ENCODE measurements at places on chromosomes 4 and X.

GRCh38 chrX:52424656-52425055, 55.8 kb downstream of the XAGE2 start:
- peak; percentile 26 for DNase-seq

DNA sequence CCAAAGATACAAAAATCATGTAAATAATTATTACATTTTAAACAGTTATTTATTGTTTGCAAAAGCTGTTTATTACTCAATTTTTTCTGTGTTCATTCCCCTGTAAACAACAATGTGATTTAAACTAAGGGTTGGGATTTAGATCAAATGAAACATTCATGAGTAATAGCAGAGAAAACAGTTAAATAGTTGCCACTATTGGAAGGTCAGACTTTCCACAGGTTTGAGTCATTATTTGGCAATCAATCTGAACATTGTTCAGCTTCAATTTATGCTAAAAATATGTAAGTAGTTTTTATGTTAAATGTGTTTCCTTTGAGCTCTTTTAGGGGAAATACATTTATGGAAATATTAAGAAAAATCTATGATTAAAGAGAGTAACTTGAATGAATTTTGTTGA, 144.9 kb downstream of the STIM2 start:
- peak; percentile 83 for DNase-seq

DNA sequence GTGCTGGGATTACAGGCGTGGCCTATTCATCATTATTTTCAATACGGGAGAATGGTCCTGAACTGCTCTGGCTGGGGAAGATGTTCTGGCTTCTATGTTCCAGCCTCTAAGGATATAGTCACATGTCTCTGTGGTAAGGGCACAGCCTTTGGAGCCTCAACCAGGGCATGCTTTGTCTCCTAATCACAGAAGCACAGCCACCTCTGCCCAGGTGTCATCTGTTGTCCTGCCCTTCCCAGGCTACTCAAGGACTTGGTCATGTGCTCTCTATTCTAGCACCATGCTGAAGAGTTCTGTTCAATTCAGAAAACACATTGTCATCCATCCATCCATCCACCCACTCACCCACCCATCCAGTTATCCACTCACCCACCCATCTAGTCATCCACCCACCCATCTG, 29.5 kb downstream of the ASMTL start:
- DNase-seq, result no peak

GRCh38 chrX:40260146-40260747, 162.5 kb upstream of the BCOR start:
- DNase-seq, result peak; percentile 43

GRCh38 chr4:187993827-187994226, 1.7 kb upstream of the ZFP42 start:
- no peak for DNase-seq

DNA sequence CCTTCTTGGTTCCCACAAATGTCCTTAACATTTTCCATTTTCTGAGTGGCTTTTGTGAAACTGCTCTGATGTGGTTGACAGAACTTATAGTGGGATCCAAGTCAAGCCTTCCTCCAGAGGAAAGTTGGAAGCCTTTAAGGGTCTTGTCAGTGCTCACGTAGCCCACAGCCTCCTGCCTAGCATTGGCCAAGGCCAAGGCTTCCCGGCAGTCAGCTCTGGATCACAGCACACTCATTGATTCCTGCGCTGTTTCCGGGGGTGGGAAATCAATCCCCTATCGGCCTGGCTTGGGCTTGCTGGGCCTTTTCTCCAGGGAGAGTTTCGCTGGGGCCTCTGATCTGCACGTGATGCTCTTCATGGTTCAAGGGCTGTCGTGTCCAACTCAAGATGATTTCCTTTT, 76.1 kb downstream of the SLC9A6 start:
- no peak for DNase-seq

DNA sequence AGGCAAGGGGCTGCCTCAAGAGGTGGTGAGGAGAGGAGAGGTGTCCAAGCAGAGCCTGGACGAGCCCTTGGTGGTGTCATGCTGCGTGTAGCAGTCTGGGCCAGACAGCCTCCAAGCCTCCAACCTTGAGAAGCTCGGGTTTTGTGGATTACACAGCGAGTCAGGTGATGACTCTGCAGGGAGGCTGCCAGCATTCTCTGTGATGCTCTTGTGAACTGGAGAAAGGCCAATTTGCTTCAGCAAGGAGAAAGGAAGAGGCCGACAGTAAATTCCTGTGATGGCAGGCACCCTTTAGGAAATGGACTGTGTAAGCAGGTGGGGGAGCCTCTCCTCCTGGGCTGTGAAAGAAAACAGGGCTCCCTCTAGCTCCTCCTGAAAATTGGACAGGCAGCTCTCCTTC, 36.0 kb upstream of the CD99L2 start:
- DNase-seq, result peak; percentile 76

GRCh38 chr4:144179152-144179739, 38.7 kb upstream of the GYPA start:
- peak; percentile 13 for DNase-seq

DNA sequence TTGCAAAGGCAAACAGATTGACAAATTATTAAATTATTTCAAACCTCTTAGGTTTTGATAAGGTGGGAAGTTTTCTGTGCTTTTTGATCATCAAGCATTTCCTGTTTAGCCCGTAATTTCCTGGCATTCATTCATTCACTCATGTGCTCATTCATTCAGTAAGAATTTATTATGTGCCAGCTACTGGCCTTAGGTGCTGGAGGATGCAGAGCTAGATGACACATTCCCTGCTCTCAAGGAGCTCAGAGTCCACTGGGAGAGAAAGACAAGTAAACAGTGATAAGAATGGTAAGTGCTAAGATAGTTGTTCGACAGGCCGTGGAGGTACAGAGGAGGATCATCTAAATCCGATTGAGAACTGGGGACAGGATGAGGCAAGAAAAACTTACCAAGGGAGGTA, 153.0 kb downstream of the DCTD start:
- DNase-seq, result peak; percentile 18

DNA sequence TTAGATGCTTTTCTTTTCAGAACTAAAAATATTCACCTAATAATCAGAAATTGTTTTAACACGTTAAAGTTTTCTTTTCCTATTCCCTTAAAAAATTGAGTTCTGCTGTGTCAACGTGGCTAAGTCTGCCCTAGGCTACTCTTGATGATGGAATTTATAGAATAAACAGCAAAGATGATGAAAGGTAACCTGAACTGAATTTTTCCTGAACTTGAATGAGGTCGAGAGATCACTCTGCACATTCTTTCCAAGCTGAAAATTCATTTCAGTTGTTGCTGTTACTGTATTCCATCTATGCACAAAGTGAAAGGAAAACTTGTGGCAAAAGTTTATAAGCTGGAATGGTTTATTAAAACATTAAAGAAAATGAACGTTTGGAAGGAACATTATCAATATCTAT, 245.9 kb upstream of the GIMD1 start:
- peak; percentile 83 for DNase-seq

GRCh38 chrX:149262086-149262485, 243.0 kb downstream of the IDS start:
- no peak for DNase-seq

GRCh38 chrX:37871626-37872302, 24.4 kb upstream of the DYNLT3 start:
- DNase-seq, result peak; percentile 90

DNA sequence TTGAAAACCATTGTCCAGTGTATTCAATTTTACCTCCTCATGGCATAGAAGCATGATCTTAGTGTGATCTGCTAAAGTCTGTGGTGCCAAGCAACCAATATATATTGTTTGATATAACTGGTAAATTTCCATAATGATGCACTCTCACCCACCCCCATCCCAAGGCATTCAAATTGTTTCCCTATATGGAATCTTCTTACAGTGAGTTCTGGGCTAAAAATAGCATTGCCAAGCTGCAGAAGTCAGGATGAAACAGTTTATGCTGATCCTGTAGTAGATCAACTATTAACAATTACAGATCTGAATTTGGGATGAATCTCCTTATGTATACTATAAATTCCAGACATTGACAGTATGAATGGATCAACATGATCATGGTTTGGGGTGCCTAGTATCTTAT, 20.9 kb downstream of the FGF13 start:
- DNase-seq, result no peak

DNA sequence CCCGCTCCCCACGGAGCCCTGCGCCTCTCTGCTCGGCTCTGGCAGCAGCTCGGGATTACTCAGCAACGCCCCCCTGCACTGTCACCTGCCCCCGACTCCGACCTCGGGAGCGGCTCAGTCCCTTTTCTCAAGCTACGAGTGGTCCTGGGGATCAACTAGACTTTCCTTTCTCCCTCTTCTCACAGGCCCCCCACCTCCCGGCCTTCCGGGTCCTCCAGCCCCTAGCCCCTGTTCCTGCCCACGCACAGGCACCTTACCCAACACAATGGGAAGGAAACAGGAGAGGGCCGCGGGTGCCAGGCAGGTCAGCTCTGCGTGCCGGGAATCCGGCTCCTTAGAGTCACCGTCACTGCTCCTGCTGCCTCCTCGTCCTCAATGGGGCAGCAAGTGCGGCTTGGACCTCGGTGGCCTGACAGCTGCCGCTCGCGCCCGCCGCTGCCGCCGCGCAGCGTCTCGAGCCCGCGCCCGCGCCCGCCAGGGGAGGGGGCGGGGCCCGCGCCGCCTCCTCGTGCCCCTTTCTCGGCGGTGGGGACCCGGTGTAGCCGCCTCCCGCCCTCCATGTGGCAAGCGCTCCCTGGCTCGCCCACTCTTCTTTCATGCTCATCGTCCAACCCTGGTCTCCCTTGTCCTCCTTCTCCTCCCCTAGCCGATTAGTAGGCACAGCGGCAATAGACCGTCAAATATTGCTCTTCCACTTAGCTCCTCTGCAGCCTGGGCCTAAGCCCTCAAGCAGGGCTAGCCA, at the start of gene RAB9B:
RAB9B (minus strand) TSS at position 455 of the 742 bp plus-strand sequence. CDS start 6,473 bp downstream, outside the sequence.
- DNase-seq, result peak; percentile 52

DNA sequence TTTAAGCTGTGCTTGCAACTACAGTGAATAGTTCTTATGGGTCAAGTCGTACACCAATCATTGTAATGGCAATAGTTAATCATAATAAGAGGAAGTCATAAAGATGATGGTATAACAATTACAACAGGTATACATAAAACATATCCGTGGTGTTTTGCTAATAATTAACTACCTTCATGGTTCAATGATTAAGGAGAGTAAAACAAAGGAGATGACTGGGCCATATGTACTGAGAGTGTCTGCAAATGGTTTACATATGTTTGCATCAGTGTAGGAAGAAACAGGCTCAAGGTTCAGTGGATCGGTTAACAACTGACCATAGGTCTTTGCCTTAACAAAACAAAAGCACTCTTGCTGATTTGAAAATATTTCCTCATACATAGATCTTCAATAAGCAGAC, 253.0 kb downstream of the COX7B2 start:
- DNase-seq, result no peak

DNA sequence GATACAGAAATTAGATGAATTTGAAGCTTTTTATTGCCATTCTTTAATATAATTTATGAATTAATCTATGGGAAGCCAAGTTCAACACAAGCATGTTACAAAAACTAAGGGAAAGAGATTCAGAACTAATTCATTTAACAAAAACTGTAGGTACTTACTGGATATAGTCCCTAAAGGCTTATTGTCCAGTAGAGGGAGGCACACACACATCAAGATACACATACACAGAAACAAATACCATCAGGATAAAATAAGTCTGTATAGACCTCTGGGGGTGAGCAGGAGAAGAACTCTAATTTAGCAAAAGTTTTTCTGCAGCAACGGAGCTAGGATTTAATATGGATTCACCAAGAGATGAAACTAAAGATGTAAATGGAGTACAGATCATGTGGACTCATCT, 83.0 kb upstream of the IL13RA1 start:
- peak; percentile 80 for DNase-seq

GRCh38 chr4:65670331-65671031, at the start of gene EPHA5:
Gene EPHA5, minus strand, starts transcription at chr4:65670489. Its CDS starts 747 bp downstream, at chr4:65669742.
- DNase-seq, result peak; percentile 90

GRCh38 chr4:41196633-41197332, 17.6 kb downstream of the APBB2 start:
- DNase-seq, result no peak

- DNase-seq, result peak; percentile 11
Observed at GRCh38 chr4:113502476-113502875, 259.1 kb downstream of the CAMK2D start.

GRCh38 chr4:21795091-21795490, 153.5 kb downstream of the KCNIP4 start:
- DNase-seq, result peak; percentile 86

DNA sequence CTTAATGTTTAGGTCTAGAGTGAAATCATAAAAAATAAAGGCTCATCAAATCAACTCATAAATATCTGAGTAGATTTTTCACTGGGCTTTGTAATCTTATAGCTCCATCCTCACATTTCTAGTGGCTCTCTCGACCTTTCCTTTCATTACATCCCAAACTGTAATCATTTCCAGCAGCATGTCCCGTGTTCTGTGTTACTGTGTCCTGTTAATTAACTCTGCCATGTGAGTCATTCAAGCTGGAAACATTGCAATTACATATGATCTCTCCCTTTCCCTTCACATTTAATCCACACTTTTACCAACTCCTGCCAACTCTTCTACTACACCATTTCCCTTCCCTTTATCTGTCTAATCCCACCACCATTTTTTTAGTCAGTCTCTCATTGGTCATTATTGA, 75.5 kb downstream of the UGT8 start:
- no peak for DNase-seq
